Posterior vena cava (tissue), 2 donors: ENCODE measurements at places on chromosomes 2 and 18.

- DNase-seq, result no peak
Measured at GRCh38 chr18:71079606-71080005, 790.8 kb downstream of the SOCS6 start.

- no peak for DNase-seq
Measured at GRCh38 chr2:653645-654425, 23.4 kb downstream of the TMEM18 start.

DNA sequence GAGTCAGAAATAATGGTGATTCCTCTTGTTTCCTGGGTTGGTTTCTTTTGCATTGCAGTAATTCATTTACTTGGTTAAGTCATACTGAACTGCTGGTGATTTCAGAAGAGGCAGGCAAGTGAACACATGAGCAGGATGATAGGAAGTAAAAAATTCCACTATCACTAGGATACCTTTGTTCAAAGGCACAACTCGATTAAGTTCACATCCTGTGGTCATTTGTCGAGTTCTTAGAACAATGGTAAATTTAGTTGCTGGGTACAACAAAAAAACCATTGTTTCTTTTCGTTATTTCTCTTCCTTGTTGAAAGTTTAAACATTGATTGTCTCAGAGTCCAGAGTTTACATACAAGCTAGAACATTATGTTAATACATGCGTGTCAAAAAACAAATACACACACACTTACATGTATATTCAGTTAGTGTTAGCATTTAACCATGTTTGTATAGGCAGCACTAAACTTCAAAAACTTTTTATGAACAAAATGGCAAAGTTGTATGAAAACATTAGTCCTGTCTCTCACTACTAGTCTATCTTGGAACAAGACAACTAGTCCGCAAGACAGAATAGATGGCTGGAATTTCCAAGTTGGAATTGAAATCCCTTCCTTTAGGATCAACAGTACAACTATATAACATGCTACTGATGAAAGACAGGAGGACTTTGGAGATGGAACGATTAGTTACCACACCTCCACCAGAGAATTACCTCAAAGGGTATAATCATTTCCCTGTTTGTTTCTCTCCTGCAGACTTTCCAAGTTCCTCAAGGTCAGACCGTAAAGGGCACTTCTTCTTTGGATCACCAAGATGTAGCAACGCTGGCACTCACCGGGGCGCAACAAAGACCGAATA lies 26.2 kb downstream of the STK39 start:
- DNase-seq, result no peak

DNA sequence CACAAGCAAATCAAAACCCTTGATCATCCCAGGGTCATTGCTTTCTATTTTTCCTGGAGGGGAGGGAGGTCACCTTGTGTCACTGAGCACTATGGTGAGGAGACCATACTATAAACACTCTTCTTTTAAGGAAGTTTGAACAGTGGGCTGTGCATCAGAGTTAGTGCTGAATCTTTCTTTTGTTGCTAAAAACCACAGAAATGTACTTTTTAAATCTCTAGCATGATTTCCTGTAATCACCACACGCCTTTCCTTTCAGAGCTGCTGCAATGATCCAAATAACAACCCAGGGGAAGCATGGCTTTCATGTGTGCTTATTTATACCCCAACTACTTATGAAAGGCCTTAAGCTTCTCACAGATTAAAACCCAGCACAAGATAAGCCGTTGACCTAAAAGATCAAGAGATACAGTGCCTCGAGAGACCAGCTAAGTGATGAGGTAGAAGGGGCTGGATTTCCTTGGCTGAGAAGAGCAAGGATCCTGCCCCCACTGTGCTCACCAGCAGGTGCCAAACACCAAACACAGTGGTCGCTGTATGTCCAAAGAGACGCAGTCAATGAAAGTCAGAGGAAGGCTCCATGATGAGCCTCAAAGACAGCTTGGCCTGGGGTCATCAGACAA lies 34.7 kb downstream of the TRABD2A start:
- DNase-seq, result no peak

DNA sequence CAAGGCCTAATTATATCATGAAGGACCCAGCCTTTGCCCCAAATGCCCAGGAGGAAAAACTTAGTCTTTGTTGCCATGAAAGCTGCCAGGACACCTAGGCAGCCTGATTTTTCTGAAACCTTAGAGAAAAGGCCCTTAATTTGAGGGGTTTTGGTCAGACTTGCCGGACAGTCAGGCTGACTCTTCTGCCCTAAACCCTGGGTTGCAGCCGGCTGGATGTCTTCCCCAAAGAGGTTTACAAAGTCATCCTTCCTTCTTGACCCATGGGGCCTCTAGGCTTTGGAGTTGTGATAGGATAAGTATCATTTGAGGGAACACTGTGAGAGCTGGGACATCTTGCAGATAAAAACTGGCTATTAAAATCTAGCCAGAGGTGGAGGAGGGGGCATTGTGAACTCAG lies 2.4 kb upstream of the HOXD1 start:
- DNase-seq, result no peak

DNA sequence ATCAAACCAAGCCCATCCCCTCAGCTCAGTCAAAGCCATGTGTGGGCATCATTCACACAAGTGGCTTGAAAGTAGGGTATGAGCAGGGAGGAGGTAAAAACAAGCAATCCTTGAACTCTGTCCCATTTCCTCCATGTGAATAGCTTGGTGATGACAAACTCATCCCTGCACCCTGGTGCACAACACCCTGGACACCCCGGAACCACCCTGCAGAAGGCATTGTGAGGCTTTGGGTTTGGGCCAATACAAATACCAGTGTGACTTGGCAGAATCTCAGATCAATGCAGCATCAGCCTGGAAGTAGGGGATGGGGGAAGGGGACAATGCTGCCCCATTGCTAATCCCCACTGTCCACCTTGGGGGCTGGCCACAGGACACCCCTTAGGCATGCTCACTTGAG lies 28.6 kb downstream of the TGFA start:
- DNase-seq, result no peak
